ENCODE measurements at places on chromosomes 13 and 19.

DNA sequence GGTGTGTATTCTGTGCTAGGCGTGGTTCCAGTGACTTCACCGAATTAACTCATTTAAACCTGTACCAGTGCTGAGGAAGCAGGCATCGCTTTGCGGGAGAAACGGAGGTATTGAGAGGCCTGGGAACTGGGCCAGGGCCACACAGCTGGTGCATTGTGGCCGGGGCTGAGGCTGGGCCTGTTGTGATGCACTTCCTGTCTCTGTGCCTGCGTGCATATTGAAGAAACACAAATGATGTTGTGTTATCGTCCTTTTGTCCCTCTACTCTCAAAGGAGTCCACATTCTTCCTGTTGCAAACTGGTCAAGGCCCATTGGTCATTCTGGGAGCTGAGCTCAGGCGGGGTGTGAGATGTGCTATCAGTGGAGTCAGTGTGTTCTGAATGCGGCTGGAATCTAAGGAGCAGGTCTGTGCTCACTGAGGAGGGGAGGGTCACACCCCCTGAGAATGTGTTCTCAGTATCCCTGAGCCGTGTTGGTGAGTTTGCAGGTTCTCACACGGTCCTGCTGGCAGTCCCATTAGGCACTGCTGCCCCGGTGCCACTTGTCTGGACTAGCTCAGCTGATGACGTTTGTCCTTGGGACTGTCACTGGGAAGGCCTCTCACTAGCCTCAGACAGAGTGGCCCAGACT lies 62.1 kb downstream of the ARHGEF7 start:
- no peak for DNase-seq

- DNase-seq: no peak
Measured at GRCh38 chr13:26132756-26133155, 80.9 kb upstream of the SHISA2 start.

- DNase-seq: no peak
Measured at GRCh38 chr13:112990783-112991182, 21.8 kb downstream of the MCF2L start.

GRCh38 chr13:71828564-71828963 lies 38.4 kb downstream of the DACH1 start:
- DNase-seq: no peak

- DNase-seq: no peak
Measured at GRCh38 chr13:22173610-22174009, 502.7 kb downstream of the FGF9 start.

DNA sequence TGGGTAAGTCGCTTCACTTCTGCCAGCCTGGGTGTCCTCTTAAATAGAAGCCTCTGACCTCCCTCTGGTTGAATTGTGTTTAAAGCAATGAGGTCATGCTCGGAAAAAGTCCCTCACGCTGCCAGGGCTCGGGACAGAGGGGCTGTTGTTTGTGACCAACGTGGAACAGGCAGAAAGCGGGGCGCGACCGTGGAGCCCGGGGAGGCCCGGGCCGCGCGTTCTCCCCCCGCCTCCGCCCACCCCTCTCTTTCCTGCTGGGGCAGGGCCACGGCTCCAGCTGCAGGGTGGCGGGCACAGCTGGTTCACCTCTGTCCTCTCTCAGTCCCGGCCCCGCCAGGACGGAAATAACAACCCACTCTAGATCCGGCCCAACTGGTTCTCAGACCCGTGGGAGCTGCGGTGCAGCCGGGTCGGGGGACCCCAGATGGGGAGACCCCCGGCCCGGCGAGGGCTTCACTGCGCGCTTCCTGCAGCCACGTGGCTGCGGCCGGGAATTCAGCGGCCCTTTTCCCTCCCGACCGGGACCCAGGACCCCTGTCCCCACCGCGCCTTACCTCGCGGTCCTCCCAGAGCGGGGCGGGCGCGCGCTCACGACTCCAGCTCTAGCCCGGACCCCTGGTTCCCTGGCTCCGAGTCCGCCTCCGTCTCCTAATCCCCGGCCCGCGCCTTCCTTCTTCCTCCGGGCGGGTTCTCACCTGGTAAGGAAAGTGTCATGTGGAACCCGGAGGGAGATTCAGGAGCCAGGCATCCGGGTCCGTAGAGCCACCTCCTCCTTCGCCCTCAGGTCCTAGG lies 1.9 kb downstream of the CDC42EP5 start:
- no peak for DNase-seq

GRCh38 chr19:38003438-38004185 lies 96.6 kb downstream of the SIPA1L3 start:
- DNase-seq: no peak

- DNase-seq: no peak
Measured at GRCh38 chr13:51261610-51262249, 39.5 kb downstream of the FAM124A start.

DNA sequence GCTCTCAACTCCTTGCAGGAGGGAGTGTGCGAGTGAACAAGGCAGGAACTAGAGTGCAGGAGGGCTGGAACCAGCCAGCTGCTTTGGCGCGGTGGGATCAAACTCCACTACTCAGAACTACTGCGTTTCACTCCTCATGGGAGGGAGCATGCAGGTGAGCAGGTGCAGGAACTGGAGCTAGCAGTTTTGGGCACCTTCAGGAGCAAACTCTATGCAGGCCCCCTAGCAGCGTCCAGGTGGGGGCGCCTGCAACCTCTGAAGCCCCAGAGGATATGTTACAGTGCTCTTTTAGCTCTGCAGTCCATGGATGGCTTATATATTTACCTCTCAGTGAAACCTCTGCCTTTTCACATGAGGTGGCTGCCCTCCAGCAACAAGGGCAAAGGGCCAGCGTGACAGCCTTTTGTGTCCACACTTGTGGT lies 1303.4 kb downstream of the PCDH9 start:
- no peak for DNase-seq

GRCh38 chr19:4365791-4366665 lies 22.7 kb downstream of the MPND start:
- DNase-seq: no peak

GRCh38 chr13:75180805-75181455 lies 301.0 kb downstream of the TBC1D4 start:
- no peak for DNase-seq

DNA sequence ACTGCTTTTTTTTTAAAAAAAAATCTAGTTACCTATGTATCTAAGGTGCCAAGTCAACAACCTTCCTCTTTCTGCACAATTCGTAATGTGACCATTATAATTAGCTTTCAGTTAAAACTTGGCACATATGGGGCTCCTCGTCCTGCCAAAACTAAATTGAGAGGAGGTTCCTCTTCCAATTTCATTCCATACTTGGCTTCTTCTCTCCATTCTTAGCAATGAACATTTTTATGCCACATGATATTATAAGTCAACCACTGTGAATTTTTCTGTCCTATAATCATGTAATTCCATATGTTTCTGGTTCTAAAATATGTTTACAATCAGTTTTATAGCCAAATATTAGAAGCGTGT lies 177.0 kb downstream of the DCLK1 start:
- DNase-seq: no peak

- no peak for DNase-seq
Measured at GRCh38 chr19:14786421-14786851, 8.1 kb upstream of the ADGRE2 start.

DNA sequence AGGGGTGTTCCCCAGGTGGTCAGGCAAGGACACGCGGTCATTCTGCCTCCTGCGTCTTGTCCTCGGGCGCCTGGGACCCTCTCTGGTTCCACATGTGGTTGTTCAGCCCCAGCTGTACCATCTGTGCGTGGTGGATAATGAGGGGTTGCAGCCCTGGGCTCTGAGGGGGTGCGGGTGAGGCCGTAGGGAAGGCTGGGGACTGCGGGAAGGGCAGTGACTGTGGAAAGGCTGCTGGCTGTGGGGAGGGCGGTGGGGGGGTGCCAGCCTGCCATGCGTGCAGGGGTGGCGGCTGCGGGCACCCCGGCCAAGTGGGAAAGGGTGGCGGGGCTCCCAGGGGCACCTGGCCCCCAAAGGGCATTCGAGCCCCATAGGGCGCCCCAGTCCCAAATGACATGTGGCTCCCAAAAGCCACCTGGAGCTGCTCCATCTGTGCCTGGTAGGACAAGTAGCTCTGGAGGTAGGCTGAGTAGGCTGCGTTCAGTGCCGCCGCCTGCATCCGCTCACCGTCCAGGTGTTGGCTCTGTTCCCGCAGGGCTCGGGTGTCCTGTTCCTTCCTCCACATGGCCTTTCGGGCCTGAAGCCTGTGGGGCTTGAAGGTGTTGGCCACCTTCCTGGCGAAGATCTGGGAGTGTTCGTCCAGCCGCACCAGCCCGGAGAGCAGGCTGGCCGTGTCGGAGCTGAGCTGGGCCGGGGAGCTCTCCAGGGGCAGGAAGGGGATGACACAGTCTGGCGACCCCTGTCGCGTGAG lies 15.1 kb downstream of the TICAM1 start:
- no peak for DNase-seq

- DNase-seq: no peak
Measured at GRCh38 chr19:41537789-41538188, 38.2 kb upstream of the CEACAM21 start.

GRCh38 chr13:113378825-113379224 lies 14.9 kb upstream of the GRTP1 start:
- DNase-seq: no peak

GRCh38 chr19:3387645-3388589 lies 21.5 kb downstream of the NFIC start:
- DNase-seq: no peak

GRCh38 chr19:663682-664117 lies 686 bp upstream of the RNF126 start:
- no peak for DNase-seq

DNA sequence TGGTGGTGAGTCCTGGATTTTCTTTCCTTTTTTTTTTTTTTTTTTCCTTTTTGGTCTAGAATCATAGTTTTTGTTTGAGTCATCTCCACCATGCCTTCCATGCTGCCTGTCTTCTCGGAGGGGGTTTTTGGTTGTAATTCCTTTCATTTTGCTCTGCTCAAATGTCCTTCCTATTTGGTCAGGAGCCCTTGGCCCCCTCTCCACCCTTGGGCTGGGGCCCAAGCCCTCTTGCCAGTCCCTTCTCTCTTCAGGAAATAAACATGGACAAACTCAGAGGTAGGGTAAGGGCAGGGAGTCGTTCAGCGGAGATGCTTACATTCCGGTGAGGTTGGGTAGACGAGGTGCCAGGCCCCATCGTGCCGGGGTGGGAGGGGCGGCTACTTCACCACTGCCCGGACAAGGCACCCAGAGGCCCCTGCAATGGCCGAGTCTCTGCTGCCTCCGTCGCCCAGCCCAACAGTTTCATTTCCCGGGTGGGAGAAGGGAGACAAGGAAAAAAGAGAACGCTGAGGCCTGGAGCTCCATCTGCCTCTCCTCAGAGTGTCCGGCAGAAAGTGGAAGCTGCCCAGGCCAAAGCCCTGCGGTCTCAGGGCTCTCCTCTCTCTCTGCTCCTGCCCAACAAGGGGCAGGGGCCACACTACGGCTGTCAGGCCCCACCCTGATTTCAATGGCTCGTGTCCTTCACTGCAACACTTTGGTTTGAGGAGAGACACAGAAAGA lies 12.7 kb downstream of the ZNF574 start:
- no peak for DNase-seq

- DNase-seq: no peak
Measured at GRCh38 chr13:110305949-110306339, 1.0 kb downstream of the COL4A1 start.

DNA sequence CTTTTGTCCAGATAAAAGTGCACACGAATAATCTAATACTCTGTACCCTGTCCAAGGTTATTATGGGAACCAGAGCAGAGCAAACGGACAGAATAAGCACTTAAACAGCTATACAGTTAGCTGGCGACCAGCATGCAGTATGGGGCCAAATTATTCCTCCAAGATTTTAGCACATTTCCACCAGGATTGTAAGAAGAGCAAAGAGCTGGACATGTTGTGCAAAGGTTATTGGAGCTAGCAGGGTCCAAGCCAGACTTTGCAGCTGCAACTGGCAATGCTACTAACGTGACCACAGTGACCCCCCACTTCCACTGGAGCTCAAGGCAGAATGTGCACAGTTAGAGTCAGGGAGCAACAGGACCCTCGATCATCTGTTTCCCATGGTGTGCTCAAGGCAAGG lies 89.9 kb downstream of the COL4A1 start:
- no peak for DNase-seq

DNA sequence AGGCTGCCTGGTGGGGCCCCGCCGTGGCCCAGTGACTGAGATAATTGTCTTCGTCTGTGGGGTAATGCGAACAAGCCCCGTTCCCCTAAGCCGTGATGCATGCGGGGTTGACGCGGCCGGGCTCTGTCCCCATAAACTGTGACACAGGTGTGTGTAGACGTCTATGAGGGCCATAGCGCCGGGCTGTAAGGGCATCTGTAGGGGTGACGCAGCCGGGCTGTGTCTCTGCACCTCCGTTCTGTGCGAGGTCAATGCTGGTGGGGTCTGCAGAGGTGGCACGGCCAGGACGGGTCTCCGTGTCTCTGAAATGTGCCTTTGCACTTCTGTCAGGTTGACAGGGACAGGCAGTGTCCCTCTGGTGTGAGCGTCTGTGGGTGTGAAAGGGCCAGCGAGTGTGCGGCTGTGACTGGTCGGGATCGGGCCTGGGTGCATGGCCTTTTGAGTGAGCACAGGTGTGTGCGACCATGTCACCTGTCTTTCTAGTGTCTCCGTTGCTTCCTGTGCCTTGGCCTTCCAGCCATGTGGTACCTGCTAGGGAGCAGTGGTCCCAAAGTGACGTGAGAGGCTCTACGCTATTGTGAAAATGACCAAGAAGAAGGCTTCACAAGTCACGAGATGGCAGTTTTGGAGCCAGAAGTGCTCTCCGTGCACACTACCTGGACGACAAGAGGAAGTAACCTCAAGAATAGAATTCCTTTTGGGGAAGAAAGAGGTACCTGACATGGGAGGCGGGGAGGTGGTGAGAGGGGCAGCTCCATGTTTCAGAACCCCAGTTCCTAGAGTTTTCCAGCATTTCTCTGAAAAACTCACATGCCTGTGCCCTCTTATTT lies 16.4 kb upstream of the ZNF331 start:
- no peak for DNase-seq

DNA sequence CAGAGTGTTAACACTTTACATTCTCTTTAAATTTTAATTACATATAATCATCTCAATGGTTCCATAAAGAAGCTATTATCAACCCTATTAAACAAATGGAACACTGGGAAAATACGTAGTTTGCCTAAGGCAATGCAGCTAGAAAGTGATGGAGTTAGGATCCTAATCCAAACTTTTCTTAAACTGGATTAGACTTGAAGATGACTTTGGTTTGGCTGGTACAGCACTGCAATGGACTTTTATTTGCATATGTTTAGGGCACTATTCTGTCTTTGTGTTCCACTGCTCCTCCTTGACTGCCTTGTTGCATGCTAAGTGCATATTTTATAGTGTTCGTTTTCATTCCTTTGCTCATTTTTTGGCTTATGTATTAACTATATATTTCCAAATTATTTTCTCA lies 133.5 kb upstream of the UFM1 start:
- DNase-seq: no peak

- DNase-seq: no peak
Measured at GRCh38 chr13:45728759-45729158, 26.6 kb downstream of the CBY2 start.

- no peak for DNase-seq
Measured at GRCh38 chr19:19202707-19203011, 555 bp downstream of the NR2C2AP start.

- DNase-seq: no peak
Measured at GRCh38 chr19:44587963-44588770, 25.2 kb upstream of the IGSF23 start.

DNA sequence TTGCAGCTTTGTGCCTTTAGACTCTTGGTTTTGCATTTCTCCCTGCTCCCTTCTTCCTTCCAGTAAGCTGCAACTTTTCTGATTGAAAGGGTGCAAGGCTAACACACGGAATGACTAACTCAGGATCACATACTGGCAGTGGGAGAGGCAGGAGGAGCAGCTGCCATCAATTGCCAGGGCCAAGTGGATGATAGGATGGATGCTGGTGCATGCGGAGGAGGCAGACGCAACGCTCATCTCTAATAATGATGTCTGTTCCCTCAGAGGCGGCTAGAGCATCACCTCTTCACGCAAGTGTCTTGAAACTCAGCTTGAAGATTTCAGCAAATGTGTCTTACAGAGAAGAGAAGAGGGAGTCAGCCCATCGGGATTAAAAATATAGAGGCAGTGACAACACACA lies 49.5 kb upstream of the TPM4 start:
- DNase-seq: no peak
